ENCODE measurements at places on chromosomes 11 and 22.

- DNase-seq = no peak
These were observed 126.9 kb upstream of the CHORDC1 start for GRCh38 chr11:90349731-90350130.

DNA sequence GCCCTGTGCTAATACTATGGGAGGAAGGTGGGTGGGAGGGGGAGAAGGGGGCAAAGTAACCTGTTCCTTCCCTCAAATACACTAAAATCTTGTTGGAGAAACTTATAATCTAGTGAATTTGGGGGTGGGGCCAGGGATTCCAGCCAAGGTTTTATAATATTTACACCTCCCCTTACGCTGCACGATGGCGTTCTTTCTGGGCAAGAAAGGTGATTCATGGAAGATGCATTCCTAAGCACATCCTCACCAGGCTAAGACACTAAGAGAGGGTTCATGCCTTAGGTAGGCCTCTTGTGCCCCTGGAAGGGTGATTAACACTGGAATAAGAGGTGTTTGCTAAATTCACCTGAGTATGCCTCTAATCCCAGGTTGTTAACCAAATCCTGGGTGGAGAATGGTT lies 82.6 kb downstream of the BARX2 start:
- no peak for DNase-seq

GRCh38 chr11:77968337-77968736 lies 26.1 kb downstream of the INTS4 start:
- DNase-seq = no peak

DNA sequence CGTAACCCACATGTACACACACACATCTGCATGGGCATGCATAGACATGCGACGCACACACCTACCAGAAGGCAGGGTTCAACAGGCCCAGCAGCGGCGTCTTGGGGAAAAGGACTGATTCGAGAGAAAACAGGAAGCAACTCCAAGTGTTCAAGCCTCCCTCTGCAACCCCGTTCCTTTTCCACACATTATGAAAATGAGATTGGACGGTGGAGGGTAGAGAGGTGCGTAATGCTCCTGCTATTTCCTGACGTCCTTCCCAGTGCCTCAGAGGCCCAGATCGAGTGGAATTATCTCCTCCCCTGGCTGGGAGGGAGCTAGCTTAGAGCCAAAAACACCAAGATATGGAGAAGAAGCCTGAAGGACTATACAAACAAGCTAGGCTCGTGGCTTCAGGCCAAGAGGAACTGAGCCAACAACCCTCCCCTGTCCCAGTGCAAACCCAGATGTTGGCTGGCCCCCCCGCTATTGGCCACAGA lies 289.2 kb downstream of the MN1 start:
- peak; percentile 13 for DNase-seq

- DNase-seq = no peak
These were observed 46.7 kb upstream of the PARVA start for GRCh38 chr11:12330485-12331231.

- no peak for DNase-seq
These were observed 27.9 kb upstream of the KRTAP5-7 start for GRCh38 chr11:71499125-71499524.

- DNase-seq = no peak
These were observed 21.8 kb downstream of the CACNA1I start for GRCh38 chr22:39592081-39593065.

DNA sequence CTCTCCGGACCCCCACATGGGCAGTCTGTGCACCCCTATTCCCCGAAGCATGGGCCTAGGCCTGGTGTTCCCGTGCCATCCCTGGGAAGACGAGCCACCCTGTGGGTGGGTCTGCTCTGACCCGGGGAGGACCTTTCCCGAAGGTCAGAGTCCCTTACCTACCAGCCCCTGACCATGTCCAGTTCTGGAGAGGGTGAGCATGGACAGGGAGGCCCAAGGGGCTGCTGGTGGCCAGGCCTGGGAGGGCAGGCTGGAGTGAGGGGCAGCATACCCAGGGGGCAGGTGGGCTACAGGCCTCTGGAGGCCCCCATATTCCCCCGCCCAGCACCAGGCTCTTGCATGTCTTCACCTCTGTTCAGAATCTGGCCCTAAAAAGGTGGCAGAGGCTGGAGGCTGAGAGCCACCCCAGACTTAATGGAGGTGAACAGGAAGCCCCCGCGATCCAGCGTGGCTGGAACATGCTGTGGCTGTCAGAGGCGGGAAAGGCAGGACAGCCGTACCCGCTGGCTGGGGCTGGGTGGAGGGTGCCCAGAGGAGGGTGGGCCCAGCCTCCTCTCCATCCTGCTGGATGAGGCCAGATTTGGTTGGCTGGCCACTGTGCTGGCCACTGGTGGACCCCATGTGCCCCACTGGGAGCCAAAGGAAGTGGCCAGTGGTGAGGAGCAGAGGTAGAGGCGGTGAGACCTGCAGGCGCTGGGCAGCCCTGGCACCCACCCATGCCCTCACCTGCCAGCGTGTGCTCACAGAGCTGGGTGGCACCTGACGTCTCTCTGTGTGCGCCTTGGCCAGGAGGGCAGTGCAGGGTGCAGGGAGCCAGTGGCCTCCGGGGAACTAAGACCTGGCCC lies 11.2 kb upstream of the SYT8 start:
- no peak for DNase-seq

GRCh38 chr11:96393753-96394348 lies 4.0 kb downstream of the JRKL start:
- DNase-seq = no peak

GRCh38 chr11:113045146-113045545 lies 83.9 kb downstream of the NCAM1 start:
- DNase-seq = no peak

DNA sequence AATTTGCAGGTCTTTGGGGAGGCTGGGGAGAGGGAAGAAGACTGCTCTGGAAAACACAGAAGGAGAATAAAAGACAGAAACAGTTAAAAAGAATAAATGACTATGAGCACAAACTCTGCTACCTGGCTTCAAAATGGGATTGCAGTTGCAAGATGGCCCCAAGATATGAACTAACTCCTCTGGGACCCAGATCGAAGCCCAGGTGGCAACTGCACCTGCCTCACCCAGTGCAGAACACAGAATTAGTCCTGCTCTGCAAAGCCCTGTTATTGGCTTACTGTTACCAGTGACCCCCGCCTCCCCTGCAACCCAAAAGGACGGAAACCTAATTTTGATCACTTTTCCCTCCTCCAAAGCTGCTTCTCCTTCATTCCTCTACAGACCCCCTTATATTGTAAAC lies 35.9 kb upstream of the POU2AF1 start:
- no peak for DNase-seq

GRCh38 chr22:37119872-37120271 lies 10.4 kb upstream of the TMPRSS6 start:
- DNase-seq = no peak

GRCh38 chr11:92675303-92675702 lies 294.1 kb upstream of the MTNR1B start:
- peak; percentile 62 for DNase-seq

- DNase-seq = no peak
These were observed 9.1 kb downstream of the PPP6R3 start for GRCh38 chr11:68469642-68470041.

- DNase-seq = no peak
These were observed 18.3 kb downstream of the SLC5A12 start for GRCh38 chr11:26703411-26704191.

DNA sequence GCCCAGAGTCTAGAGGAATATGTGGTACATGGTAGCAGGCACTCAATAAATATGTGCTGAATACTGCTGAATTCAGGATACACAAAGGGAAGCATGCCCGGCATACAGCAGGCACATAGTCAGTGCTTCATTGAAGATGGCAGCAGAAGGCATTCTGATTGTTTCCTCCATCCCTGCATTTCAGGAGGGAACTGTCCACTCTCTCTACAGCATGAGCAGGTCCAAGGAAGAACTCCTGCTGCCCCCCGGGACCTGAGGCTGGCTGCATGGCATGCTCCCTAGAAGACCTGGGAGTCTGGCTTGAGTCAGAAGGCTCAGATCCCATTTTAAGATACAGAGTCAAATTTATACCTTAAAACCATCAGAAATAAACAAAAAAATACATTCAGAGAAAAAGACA lies 319.3 kb upstream of the NARS2 start:
- no peak for DNase-seq

DNA sequence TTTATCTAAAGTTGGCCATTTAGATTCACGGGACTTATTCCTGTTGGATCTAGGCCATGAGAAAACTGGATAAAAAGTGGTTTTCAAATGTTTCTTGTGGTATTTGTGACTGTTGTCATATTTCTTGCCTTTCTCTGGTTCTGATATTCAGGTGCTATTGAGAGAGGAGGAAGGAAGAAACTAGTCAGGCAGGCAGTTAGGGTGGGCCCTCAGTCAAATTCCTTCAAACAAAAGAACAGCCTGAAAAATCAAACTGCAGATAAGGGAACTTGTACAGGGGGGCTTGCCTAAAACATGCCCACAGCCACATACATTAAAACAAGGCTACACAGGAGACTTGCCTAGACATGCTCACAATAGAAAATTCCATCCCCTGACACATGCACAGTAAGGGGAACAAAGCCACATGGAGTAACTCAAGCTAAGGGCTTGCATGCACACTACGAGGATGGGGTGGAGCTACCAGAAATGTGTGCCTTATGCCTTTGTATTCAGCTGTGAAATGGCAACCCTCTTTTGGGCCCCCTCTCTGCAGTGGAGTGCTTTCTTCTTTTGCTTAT lies 18.2 kb downstream of the NCR3LG1 start:
- no peak for DNase-seq

DNA sequence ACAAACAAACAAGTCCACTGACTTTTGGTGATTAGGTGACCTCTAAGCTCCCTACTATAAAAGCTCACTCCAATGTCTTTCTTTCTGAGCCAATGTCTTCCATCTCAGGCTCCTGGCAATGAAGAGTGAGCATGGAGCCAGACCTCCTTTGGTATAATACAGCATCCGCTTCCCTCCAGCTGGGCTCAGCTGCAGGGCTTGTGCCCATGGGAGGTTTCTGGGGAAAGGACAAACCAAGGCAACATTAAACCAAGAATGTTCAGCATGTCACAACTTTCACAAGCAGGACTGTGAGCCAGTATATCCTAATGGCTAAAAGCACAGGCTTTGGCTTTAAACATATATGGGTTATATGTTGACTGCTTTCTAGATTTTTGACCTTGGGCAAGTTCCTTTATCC lies 58.8 kb downstream of the EHF start:
- no peak for DNase-seq

DNA sequence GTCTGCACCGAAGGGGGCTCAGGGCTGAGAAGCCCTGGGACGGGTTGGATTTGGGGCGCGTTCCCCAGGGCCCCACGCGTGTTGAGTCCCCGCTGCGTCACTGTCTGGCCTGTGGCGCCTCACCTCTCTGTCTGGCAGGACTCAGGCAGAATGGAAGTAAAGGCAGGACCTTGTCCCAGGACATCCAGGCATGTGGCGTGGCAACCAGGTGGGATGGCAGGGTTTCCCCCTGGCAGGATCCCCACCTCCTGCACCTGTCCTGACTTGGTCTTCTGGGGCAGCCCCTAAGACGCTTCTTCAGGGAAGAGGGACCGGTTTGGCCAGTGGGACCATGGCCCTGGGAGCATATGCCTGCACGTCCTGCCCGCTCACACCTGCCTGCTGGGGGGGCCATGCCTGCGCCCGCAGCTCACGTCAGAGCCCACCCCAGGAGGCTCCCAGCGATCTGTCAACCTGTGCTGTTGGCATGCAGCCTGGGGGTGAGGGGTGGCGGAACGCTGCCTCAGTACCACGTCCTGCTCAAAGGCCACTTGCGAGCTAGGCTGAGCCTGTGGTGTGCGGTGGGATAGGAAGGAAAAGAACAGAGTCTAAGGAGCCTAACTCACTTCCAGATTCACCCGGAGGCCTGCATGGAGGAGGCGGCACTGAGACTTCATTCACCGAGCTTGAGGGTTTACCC lies 72.7 kb downstream of the KCNQ1 start:
- no peak for DNase-seq

GRCh38 chr11:119320776-119321524 lies 4.0 kb upstream of the MCAM start:
- no peak for DNase-seq

GRCh38 chr11:125201525-125202141 lies 37.1 kb downstream of the PKNOX2 start:
- DNase-seq = peak; percentile 82

DNA sequence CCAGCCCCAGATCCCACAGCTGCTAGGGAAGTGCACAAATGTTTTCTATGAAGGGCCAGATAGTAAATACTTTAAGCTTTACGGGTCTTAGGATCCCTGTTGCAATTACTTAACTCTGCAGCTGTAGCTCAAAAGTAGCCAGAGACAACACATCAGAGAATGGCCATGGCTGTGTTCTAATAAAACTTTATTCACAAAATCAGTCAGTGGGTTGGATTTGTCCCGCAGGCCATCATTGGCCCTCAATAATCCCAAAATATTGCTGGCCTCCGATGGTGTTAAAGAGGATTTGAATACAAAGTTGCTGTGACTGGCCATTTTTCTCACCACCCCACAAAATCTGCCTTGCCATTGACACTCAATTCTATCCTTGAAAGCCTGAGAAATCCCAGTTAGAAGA lies 49.6 kb downstream of the ISX start:
- no peak for DNase-seq

DNA sequence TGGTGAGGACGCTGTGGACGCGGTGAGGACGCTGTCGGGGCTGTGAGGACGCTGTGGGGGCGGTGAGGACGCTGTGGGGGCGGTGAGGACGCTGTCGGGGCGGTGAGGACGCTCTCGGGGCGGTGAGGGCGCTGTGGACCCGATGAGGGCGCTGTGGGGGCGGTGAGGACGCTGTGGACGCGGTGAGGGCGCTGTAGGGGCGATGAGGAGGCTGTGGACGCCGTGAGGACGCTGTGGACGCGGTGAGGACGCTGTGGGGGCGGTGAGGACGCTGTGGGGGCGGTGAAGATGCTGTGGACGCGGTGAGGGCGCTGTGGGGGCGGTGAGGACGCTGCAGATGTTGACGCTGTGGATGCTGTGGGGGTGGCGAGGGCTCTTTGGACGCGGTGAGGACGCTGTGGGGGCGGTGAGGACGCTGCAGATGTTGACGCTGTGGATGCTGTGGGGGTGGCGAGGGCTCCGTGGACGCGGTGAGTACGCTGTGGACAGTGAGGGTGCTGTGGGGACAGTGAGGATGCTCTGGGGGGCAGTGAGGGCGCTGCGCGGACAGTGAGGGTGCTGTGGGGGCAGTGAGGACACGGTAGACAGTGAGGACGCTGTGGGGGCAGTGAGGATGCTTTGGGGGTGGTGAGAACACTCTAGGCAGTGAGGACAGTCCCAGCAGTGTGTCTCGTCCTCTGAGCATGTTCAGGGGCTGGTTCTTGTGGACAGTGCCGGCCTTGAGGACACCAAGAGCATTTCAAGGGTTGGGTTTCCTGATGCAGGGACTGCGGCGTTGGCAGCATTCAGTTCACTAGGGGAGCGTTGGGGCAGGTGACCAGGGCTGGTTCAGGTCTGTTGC lies 4.2 kb downstream of the GP1BB start:
- DNase-seq = no peak

- DNase-seq = no peak
These were observed 22.3 kb downstream of the MRPL21 start for GRCh38 chr11:68881320-68881719.

DNA sequence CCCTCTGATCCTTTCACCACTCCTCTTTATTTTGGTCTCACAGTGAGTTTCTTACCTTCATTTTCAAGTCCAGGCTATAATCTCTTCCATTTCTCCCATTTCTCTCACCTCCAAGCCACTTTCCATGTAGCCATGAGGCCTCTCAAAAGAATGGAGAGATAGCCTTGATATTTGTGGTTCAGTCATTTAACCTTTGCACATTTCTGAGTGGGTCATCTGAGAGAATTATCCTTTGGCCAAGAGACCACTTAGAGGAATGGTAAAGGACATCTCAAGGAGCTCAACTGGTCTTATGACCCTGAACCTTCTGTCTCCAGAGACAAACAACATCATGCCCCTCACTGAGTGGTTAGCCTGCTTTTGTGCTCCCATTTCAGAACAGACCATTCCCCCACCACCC lies 121.1 kb downstream of the KIRREL3 start:
- no peak for DNase-seq

Measured in LNCaP clone FGC (cell line).